ENCODE measurements at places on chromosomes 16 and 17.

DNA sequence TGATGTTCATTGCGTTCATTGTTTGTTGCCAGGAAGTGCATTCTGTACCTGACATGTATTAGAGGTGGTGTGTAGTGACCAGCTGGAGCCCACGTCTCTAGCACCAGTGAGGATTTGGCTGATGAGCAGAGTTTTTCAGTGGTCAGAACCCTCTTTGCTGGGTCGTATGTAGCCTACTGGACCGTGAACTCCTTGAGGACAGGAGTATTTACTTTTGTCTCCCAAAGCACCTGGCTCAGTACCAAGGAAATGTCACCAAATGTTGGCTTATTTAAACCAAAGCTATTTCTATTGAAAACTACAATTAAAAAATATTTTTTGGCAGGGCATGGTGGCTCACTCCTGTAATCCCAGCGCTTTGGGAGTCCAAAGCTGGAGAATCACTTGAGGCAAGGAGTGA lies 262.7 kb downstream of the SNX29 start:
- no peak for DNase-seq

- peak; percentile 79 for DNase-seq
These were observed 3.1 kb downstream of the RAB11FIP4 start for GRCh38 chr17:31394544-31394943.

GRCh38 chr16:58828901-58829545 lies 94.9 kb upstream of the GOT2 start:
- no peak for DNase-seq

- peak; percentile 80 for DNase-seq
These were observed 41.8 kb downstream of the MYO18A start for GRCh38 chr17:29138184-29138955.

DNA sequence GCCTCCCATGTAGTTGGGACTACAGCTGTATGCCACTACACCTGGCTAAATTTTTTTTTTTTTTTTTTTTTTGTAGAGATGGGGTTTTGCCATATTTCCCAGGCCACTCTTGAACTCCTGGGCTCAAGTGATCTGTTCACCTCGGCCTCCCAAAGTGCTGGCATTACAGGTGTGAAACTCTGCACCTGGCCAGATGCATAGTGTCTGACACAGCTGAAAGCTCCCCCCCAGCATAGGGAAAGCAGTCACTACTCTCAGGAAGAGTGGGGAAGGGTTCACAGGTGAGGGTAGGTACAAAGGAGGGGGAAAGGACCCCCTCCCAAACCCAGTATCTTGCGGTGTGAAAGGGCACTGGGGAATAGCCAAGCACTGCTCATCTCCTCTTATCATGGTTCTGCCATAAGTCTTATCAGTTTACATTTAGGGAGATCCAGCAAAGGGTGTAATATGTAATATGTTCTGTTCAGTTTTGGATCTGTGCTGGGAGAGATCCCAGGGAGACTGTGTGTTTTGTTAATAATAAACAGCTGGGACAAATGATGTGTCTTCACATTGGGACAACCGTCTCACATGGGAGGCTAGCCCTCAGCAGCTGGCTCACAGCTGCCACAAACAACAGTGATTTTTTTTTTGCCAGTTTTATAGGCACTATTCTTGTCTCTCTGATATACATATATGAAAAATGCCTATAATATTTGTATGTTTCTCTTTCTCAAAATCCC lies 6.8 kb upstream of the CAVIN1 start:
- no peak for DNase-seq

GRCh38 chr17:6456321-6456720 lies 12.1 kb downstream of the PIMREG start:
- no peak for DNase-seq

- DNase-seq = no peak
These were observed 207.4 kb downstream of the RPTOR start for GRCh38 chr17:80751946-80752581.

- DNase-seq = no peak
These were observed 11.5 kb upstream of the RFFL start for GRCh38 chr17:35074711-35075707.

DNA sequence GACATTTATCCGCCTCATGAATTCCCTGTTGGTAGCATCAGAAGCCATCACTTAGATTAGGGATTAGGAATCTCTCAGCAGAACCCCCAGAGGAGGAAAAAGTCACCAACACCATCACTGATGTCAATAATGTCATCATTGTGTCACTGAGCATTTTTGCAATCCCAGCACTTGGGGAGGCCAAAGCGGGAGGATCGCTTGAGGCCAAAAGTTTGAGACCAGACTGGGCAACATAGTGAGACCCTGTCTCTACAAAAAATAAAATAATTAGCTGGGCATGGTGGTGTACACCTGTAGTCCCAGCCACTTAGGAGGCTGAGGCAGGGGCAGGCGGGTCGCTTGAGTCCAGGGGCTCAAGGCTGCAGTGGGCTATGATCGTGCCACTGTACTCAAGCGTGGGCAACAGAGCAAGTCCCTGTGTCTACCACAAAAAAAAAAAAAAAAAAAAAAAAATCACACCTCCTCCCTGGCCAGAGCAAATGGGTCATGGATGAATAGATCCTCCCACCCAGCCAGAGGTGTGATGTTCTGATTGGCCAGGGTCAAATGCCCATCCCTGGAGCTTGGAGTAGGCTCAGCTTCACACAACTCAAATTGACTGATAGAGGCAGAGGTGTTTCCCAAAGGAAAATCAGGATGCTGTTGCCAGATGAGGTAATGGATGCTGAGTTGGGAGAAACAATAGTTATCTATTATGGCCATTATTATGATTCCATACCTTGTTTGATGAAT lies 31.6 kb downstream of the VWA3A start:
- DNase-seq = no peak

GRCh38 chr17:55264278-55264644 lies 499 bp upstream of the HLF start:
- no peak for DNase-seq

DNA sequence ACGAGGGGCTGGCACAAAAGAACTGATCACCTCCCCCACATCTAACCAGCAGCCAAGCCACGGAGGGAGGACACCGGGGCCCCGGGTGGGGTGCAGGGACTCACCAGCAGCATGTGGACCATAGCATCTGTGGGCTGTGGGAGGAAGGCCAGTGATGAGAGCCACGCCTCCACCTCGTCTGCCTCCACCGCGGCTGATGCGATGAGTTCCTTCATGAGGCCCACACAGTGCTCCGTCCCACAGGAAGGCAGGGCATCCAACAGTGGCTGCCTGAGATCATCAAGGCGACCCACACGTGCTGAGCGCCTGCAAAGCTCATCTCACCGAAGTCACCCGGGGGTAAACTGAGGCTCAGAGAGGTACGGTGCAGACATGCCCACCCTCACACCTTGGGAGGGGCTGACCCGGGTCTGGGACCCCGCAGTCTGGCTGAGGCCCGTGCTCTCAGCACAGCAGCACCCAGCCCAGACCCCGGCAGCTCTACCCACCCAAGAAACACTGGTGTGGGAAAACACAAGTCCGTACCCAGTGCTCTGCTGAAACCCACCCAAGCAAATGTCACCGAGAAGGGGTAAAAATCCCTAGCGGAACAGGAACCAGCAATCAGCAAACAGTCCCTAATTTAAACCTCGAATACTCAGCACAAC lies 85.9 kb downstream of the LITAF start:
- no peak for DNase-seq

DNA sequence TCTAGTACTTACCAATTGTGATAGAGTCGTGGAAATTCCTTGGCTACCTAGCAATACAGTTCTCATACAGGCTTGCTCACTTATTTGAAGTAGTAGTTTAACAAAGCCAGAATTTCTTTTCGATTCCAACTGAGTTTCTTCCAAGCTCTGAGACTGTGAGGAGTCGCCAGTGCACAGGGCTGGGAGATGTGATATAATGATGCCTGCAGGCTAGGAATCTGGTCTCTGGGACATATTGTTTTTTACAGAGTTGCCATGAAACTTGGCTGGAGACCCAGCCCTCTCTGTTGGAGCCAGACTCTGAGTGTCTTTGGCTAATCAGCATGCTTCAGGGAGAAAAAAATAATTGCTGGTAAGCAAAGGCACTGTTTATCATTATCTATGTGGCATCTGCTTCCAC lies 698.8 kb upstream of the GOT2 start:
- no peak for DNase-seq

DNA sequence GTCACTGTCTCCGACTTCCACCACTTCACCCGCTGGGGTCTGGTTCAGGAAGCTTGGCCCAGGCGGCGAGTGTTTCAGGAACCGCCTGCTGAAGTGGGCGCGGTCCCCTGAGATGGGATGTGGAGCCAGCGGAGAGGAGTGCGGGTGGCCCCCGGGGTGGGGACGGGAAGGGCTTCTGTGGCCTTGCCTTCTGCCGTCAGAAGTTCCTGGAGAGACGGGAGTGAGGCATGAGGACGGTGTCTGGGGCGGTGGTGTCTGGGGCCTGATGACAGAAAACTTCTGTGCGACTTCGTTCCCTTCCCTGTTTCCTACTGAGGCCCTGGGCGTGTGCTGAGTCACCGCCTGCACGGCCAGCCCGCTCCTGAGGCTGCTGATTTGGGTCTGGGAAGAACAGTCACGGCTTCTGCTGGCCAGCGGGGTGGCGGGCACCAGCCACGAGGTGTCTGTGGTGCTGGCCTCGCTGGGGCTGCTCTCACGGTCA lies 12.3 kb upstream of the NLRC3 start:
- DNase-seq = no peak

DNA sequence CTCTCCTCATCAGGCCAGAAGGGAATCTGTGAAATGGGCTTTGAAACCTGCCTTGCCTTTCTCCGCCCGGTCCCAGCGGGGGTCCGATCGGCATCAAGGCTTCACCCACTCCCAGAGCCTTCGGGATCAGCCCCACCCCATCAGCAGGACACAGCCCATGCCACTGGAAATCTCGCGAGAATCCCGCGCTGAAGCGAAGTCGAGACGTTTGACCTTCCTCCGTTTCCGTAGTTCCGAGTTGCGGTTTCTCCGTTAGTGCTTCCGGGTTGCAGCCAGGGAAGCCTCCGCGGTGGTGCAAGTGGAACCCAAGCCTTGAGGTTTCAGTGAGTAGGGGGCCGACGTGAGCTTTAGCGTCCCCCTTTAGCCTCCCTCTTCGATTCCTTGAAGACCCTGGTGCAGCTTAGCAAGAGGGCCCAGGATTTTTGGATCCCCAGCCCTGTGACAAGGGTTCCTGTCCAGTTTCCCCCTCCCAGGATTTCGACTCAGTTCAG lies at the start of gene COASY:
Gene COASY, plus strand, starts transcription at position 252 of the 491 bp plus-strand sequence. CDS start 475 bp downstream, outside the sequence.
- DNase-seq = peak; percentile 95

DNA sequence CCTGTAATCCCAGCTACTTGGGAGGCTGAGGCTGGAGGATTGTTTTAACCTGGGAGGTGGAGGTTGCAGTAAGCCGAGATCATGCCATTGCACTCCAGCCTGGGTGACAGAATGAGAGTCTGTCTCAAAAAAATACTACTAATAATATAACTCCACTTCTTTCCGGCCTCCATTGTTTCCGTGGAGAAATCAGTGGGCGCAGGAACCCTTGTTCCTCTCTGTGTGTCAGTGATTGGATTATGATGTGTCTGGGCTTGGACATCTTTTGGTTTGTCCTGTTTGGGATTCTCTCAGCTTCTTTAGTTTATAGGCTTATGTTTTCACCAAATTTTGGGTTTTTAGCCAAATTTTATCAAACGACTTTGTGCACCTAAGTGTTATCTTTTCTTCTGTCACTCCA lies 36.8 kb downstream of the ACSF3 start:
- no peak for DNase-seq

- DNase-seq = no peak
These were observed 13.3 kb upstream of the CCDC144A start for GRCh38 chr17:16676676-16677268.

DNA sequence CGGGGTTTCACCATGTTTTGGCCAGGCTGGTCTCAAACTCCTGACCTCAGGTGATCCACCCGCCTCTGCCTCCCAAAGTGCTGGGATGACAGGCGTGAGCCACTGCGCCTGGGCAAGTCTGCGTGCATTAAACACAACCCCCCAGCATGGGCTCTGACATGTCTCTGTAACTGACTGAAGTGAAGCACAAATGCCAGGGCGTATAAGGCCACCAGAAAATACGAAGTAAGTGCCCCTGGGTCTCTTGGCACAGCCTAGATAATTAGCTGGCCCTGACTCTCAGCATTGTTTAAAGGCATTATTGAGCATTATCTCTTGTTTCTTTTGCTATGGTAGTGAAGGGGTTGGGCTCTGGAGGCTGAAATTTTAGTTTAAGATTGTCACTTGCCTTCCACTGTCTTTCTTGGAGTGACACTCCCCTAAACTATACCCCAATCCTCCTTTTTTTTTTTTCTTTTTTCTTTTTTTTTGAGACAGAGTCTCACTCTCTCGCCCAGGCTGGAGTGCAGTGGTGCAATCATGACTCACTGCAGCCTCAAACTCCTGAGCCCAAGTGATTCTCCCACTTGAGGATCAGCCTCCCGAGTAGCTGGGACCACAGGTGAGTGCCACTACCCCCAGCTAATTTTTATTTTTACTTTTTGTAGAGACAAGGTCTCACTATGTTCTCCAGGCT lies 8.2 kb upstream of the SEC14L1 start:
- DNase-seq = no peak

- DNase-seq = no peak
These were observed 1.6 kb upstream of the C17orf107 start for GRCh38 chr17:4897785-4898184.

DNA sequence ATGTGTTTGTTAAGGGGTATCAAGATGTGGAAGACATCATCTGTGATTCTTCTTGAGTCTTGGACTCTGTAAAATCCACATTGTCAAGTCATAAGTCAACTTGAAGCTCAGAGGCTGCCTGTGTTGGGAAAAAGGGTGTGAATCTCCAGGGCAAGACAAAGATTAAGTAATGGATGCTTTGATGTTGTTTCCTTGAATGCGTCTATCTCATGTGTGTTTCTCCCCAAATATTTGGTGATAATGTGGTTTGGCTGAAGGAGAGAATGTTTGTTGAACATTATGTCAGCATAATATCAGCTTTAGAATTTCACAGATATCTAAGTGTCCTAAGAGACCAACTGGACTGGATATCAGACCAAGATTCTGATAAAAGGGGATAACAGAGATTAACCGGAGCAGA lies 24.1 kb upstream of the KCNJ16 start:
- no peak for DNase-seq

DNA sequence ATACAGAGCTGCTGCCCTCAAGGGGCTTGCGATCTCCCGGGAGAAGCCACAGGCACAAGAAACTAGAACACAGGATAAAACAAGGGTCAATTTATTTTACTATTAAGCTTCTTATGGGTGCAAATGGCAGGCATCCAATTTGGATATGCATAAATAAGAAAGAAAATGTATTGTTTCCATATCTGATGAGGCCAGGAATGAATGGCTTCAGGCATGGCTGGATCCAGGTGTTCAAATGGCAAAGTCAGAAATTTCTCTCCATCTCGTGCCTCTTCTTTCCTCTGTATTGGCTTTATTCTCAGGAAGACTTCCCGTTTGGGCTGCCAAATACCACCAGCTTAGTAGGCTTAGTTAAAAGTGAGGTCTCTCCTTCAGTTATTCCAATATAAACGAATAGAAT lies 43.1 kb downstream of the SCNN1B start:
- DNase-seq = no peak

GRCh38 chr17:82985973-82986372 lies 93.4 kb upstream of the METRNL start:
- peak; percentile 67 for DNase-seq
